ENCODE measurements at places on chromosomes 7 and 10.

DNA sequence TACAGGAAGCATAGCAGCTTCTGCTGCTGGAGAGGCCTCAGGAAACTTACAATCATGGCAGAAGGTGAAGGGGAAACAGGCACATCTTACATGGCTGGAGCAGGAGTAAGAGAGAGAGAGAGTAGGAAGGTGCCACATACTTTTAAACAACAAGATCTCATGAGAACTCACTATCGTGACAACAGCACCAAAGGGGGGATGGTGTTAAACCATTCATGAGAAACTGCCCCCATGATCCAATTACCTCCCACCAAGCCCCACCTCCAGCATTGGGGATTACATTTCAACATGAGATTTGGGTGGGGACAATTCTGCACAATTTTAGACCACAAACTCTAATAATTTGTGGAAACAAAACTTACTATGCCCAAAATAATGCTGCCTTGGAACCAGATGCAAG, 16.8 kb upstream of the ARMC3 start:
- no peak for DNase-seq

- DNase-seq: no peak
These were observed 12.5 kb downstream of the PSAP start for GRCh38 chr10:71838264-71839211.

GRCh38 chr10:125441151-125441550, 241.8 kb downstream of the TEX36 start:
- DNase-seq: no peak

- no peak for DNase-seq
These were observed 749.8 kb downstream of the TNS3 start for GRCh38 chr7:46832136-46832535.

DNA sequence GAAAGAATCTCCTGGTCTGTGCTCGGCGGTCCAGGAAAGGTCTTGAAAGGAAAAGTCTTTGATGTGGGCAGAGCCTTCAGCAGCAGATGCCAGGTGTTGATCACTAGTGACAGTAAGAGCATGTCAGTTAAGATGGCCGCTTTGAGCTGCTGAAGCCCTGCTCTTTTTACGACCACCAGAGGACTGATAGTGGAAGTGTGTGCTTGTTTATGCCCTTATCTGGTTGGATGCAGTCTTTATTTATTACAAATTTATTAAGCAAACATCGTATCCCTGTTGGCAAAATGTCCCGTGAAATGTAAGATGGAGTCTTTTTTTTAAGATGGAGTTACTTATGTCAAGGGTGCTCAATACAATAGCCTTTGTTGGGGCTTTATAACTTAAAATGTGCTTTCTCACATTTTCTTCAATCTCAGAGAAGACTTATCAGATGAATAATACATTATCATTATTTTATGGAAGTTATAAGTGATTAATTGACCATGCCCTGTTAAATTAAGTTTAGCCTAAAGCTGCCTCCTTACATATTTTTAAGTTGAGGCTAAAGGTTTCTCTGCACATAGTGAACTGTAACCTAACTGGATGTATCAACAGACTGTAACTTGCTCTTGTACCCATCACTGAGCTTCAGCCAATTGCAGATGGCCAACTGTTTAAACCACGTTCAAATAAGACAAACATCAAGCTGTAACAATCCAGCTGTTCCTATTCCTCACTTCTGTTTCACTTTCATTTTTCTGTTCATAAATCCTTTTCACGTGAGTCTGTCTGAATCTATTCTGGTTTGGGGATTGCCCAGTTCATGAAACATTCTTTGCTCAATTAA, 97.4 kb upstream of the PIK3CG start:
- DNase-seq: no peak

GRCh38 chr7:79515358-79515757, 61.9 kb upstream of the MAGI2 start:
- no peak for DNase-seq

- DNase-seq: no peak
These were observed 83.1 kb upstream of the MPP7 start for GRCh38 chr10:28385748-28386502.

- DNase-seq: no peak
These were observed 45.4 kb downstream of the BLVRA start for GRCh38 chr7:43803865-43804264.

DNA sequence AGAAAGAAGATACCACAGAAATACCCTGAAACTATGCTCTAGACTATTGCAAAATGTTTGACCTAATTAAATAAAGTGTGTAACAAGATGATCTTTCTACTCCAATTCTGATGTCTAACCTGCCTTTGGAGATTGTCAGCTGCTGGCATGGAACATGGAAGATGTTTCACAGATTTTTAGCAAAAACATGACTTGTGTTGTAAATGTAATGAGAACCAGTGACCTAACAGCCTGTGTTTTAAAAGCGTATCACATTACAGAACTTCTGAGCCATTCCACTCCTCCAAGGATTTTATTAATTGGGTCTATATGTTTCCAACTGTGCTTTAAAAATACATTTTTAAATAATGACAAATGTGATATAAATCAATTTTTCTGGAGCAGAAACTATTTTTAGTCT, 526.3 kb upstream of the SEMA3D start:
- no peak for DNase-seq

DNA sequence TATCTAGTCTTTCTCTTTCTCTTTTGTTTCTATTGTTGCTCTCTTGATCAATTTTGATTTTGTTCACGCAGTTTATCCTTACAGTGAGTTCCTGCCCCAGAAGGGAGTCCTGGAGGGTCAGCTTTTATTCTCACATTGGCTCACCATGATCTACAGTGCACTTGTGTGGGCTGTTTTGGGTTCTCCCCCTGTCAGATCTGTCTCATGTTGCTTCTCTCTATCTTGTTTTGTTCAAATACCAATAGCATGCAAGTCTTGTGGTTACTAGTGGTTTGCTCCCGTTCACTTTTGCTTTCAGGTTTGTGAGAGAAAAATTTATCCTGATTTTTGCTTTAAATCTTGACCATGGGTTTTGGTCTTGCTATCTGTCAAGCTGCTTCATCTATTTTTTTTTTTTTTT, 74.3 kb downstream of the PTN start:
- DNase-seq: no peak

DNA sequence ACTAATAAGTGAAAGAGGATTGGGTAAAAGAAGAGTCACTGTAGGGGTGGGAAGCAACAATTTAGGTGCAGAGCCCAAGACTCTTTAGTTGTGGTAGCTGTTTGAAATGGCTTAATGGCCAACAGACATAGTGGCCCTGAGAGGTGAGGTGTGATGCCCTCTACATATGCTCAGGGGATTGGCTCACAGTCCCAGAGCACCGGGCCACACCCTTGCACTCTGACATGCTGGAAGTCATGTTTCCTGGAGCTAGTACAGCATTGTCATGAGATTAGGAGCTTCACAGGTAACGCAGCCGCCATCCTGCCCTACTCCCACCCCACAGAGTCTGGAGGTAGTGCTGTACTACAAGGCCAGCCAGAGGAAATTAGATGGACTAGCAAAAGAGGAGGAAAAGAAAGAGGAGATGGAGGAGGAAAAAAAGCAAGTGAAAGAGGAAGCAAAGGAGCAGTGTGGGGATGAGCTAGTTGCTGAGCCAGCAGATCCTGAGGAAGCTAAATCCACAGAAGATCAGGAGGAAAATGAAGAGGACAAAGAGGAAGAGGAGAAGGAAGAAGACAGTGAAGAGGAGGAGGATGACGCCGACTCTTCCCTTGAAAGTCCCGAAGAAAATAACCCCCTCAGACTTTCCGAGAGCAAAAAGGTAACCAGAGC, 14.8 kb upstream of the FLNC start:
- DNase-seq: no peak

GRCh38 chr10:84613336-84614021, 285.1 kb downstream of the CCSER2 start:
- no peak for DNase-seq

GRCh38 chr10:112842832-112843360, 107.2 kb upstream of the TCF7L2 start:
- no peak for DNase-seq

DNA sequence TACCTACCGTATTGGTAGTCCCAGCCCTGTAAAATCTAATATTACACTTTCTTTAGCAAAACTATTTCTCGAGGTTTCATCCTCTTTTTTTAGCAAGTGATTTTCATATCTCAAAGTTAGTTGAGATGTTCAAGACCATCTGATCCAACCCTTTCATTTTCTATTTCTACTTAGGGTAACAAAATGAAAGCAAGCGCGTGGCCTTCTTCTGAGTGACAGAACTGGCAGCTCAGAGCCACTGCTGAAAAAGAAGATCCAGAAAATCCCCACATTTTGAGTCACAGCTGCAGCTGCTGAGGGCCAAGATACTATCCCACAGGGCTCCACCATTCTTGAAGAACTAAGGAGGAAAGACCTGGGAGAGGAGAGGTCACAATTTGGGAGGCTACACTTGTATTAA, 24.8 kb upstream of the ZNF800 start:
- DNase-seq: no peak
